Cardiac fibroblast (primary cell): ENCODE measurements at places on chromosomes 13 and 19.

GRCh38 chr13:24450530-24450929 is 62.0 kb downstream of the PARP4 start:
- DNase-seq, result peak; percentile 34

DNA sequence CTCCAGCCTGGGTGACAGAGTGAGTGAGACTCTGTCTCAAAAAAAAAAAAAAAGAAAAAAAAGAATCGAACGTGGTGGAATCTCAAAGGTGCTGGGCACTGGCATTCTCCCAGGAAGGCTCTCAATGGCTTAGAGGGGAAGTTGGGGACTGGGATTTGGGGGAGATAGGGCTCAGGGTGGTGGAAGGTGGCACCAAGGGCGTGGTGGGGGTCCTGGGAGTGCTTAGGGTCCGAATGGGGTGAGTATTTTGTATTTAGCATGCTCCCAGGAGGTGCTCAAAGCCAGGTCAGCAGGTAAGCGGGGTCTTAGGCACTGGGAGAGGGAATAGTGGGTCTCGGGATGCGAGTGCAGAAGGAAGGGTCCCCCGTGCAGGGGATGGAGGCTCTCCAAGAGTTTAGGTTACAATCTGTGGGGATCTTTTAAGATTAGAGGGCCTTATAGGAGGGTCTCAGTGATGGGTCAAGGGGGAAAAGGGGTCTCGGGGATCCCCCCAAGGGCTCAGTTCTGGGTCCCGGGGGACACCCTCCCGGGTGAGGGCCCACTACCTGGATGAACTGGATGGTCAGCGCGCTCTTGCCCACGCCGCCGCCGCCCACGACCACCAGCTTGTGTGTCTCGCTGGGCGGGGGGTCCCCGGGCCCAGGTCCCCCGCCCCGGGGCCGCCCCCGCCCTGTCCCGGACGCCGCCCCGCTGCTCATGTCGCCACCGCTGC is 386 bp downstream of the RRAS start:
- DNase-seq, result no peak

DNA sequence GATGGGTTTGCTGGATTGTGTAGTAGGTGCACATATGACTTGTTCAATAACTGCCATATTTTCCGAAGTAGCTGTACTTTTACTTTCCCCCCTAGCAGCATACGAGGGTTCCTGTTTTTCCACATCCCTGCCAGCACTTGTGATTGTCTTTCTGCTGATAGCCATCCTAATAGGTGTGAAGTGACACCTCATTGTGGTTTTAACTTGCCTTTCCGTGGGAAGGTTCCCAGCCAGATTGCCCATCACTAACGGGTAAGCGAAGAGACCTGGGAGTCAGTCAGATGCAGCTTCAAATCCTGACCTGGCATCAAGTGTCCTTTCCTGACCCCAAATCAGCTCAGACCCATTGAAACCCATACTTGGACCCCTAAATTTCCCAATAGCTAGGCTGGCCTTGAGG is 4.5 kb downstream of the CLPTM1 start:
- DNase-seq, result no peak

DNA sequence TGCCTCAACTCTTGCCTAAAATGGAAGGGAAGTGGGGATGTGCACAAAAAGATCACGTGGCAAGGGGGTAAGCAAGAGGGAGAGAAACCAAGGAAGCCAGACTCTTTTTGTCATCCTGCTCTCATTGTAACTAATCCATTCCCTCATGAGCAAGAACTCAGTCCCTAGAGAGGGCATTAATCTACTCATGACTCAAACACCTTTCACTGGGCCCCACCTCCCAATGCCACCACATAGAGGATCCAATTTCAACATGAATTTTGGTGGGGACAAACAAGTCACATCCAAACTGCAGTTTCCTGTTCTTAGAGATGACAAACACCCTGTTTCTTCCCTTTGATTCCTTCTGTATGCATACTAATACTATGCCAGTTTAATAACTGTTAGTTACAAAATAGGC is 11.2 kb upstream of the CHST8 start:
- no peak for DNase-seq

DNA sequence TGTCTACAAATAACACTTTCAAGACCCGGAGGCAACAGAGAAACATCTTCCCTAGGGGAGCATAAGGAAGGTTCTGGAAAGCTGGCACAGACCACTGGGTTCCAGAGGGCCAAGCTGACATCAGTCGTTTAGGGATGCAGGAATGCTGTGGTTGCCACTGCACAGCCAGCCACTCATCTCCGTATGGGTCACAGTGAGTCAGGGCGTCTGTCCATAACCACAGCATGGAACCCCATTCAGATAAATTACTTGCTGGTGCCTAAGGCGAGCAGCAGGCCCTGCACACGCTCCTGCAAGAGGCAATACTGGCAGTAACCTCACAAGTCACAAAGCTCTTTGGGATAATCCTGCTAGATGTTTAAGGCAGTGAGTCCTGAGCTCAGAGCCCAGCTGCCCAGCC is 140.9 kb upstream of the UBL3 start:
- DNase-seq, result peak; percentile 76

DNA sequence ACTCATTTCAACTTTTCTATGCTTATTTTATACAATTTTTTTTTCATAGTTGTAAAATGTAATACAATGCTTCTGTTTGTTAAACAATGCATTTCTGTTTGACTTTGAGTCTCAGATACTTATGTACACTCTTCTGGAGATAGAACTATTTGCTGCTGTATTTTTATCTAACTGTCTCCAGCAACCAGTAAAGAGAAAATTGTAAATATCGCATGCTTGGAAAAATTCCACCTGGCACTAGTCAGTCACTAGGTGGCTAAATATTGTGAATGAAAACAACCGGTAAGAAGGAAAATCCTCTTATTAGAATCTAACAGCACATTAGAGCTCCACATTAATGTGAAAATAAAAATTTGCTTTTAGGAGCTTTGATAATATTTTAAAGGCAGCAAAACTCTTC is 876.5 kb downstream of the PCDH9 start:
- DNase-seq, result peak; percentile 61

GRCh38 chr13:34862716-34863115 is 79.4 kb upstream of the NBEA start:
- no peak for DNase-seq

GRCh38 chr19:6312018-6312417 is 21.4 kb downstream of the ACER1 start:
- DNase-seq, result no peak

DNA sequence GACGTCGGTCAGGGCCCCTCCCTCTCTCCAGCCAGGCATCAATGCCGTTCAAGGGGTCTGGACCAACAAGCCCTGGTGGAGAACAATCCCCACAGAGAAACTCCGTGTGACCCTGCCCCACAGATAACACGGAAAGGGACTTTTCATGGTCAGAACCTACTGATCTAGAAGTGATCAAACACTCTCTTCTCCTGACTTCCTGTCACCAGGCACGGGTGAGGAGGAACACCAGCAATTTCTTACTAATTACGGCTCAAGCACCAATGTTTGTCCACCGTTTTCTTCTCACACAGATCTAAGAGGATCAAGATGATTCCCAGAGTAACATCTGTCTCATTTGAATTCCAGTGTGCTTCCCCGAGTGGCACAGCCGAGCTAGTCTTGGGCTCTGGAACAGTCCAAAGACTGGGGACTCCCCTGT is 11.8 kb downstream of the RASA3 start:
- DNase-seq, result no peak

DNA sequence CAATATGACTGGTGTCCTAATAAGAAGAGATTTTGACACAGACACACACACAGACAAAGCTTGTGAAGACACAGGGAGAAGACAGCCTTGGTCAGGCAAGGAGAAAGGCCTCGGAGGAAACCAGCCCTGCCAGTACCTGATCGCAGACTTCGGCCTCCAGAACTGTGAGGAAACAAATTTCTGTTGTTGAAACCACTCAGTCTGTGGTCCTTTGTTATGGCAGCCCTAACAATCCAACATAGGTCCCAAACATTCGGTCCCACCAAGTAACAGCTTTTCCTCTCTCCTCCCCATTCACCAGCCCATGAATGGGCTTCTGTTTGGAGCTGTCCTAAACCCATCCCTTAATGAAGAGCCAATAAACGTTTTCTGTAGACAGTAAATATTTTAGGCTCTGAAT is 36.4 kb upstream of the UBAC2 start:
- no peak for DNase-seq

GRCh38 chr13:31703780-31704179 is 35.5 kb upstream of the RXFP2 start:
- DNase-seq, result no peak

DNA sequence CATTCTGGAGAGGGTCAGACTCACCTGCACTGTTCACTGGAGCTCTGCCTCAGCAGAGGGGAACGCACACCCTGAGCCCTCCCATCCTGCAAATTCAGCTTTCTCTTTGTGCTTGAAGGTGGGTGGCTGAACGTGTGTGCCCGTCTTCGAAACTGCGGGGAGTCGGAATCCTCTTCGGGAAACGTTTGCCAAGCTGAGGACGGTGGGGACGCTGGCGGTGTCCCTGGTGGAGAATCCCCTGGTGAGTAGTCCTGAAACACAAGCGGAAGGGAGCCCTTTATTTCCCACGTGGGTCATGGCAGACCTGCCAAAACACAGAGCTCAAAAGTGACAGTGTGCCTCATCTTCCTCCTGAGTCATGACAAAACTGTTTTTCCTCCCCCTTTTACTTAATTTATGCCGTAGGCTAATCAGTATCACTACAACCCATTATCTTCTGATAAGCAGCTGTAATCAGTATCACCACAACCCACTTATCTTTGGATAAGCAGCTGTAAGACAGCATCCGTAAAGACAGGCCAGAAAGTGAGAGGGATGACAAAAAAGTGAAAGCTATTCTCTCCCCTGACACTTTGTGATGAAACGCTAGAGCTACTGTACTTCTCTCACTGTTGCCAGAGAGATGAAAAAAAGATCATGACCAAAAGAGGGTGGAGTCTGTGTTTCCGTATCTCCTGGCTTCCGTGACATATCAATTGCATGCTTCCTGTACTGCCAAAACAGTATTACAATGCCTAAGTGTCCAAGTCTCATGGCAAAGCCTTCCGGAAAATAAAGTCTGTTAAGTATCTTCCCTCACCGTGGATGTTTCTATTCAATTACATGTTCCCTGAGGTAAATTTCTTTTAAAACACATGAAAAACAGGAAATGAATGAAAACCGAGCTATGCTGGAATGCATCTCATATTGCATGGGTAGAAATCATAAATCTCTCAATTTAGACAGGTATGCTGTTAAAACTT is 155.5 kb downstream of the TBC1D4 start:
- DNase-seq, result peak; percentile 66

DNA sequence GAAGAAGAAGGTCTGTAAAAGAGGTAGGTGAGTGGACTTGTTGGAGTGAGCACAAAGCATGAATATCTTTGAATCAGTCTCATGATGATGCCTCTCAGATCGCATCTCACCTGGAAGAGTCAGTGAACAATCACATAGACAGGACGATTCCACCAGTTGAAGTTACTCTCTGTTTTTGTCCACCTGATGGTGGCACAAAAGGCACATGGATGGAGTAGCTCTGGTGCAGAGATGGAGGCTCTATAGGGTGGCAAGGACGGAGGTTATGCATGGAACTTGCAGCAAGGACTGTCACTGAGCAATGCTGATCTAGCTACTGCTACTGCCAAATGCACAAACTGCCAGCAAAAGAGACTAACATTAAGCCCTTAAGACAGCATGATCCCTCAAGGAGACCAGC is 10.3 kb upstream of the MYCBP2 start:
- no peak for DNase-seq

DNA sequence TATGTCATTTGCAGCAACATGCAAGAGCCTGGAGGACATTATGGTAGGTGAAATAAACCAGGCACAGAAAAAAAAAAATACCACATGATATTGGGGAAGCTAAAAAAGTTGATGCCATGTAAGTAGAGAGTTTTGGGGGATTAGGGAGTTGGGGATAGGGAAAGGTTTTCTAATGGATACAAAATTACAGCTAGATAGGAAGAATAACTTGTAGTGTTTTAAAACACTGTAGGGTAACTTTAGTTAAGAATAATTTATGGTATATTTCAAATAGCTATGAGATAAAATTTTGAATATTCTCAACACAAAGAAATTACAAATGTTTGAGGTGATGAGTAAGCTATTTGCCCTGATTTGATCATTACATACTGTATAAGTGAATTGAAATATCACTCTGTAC is 1456.7 kb upstream of the MIR17HG start:
- no peak for DNase-seq

GRCh38 chr19:1471010-1471514 is 8.0 kb downstream of the C19orf25 start:
- no peak for DNase-seq

GRCh38 chr13:25085125-25085742 is 10.7 kb upstream of the PABPC3 start:
- peak; percentile 54 for DNase-seq

GRCh38 chr13:99983499-99984401 is 2.2 kb downstream of the ZIC2 start:
- no peak for DNase-seq

- no peak for DNase-seq
Observed at GRCh38 chr13:99812625-99813024, 158.9 kb downstream of the ZIC5 start.

- no peak for DNase-seq
Observed at GRCh38 chr19:44912854-44913253, 1.6 kb upstream of the APOC1 start.

DNA sequence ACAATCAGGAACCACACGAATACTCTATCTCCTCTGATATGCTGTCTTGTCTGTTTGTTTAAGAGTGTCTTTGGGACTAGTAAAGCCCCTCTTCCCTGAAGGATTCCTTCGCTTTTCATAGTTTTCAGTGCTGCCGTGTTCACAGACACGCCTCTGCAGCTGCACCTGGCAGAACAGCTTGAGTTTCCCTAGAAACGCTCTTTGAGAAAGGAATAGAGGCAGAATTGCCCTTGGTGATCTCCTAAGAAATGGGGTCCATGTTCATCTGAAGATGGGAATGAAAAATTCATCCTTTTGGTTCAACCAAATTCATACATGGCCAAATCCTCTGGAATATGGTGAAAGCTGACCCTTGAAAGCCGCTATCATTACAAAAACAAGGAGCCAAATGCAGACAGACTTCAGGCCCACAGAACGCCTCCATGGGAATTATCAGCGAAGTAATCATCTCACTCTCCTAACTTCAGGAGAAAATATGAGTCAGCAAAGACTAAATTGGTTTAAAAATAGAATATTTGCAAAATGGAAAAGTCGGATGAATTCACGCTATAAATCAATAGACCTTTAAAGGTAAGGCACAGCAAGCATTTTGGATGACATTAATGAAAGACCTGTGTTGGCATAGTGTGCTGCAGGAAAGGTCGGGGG is 5.5 kb downstream of the SACS start:
- peak; percentile 42 for DNase-seq

DNA sequence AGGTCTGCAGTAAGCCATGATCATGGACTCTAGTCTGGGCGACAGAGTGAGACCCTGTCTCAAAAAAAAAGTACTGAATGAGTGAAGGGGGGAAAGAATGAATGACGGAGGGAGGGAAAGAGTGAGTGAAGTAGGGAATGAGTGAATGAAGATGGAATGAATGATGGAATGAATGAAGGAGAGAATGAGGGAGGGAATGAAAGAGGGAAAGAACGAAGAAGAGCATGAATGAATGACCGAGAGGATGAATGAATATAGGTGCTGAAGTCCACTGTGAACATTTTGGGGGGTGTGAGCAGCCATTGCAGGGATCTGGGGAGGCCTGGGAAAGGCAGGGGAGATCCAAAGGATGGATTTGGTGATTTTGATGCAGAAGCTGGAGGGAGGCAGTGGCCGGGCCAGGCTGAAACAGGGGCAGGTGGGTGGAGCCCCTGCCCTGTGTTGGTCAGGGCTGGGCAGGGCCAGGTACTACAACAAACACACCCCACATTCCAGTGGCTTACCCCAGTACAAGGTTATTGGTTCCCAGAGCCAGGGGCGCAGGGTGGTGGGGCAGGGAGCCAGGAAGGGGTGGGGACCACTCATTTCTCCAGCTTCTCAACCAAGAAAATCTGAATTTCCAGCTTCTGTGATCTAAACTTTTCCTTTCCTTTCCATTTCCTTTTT is 14.3 kb downstream of the SLC27A1 start:
- DNase-seq, result no peak

- no peak for DNase-seq
Observed at GRCh38 chr19:39237200-39238184, 7.3 kb downstream of the IFNL3 start.
